PC-9 (cell line): ENCODE measurements at places on chromosomes 6 and 20. TPM values are rescaled to one million over a fixed set of nuclear protein-coding genes. Genes with fewer than 3 reads are reported as not detected.

The MACROD2 gene
- 8.5 and 11.4 TPM in 2 replicates for total RNA-seq

The SLC13A3 gene
- 6.0 and 9.1 TPM in 2 replicates for total RNA-seq

GRCh38 chr6:166553563-166554271 lies 32.8 kb downstream of the RAMACL start:
- H3K27ac ChIP-seq, result no peak overlapping the region
- no peak for DNase-seq
- H3K4me1 ChIP-seq, result peaks cover 34% of the 10 kb centered on the region
- no peaks in the 10 kb centered on the region; the same call in 1 of the 2 replicates for H3K36me3 ChIP-seq
- no peak overlapping the region for H3K4me3 ChIP-seq

DNA sequence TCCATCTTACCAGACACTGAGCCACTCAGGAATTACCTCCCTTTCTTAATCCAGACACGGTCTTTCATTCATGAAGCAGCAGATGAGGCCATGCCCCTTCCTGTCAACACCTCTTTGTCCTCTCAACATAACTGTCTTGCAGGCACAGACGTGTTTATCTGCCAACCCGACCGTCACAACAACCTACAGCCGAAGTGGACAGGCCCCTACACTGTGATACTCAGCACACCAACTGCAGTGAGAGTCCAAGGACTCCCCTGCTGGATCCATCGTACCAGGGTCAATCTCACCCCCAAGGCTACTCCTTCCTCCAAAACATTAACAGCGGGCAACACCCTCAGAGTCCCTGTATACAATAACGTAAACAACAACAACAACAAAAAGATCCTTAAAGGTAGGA lies 30.6 kb upstream of the ULBP3 start:
- H3K4me1 ChIP-seq, result no peaks in the 10 kb centered on the region
- H3K27ac ChIP-seq, result no peak overlapping the region
- DNase-seq, result no peak
- H3K36me3 ChIP-seq, result no peaks in the 10 kb centered on the region
- H3K4me3 ChIP-seq, result no peak overlapping the region

DNA sequence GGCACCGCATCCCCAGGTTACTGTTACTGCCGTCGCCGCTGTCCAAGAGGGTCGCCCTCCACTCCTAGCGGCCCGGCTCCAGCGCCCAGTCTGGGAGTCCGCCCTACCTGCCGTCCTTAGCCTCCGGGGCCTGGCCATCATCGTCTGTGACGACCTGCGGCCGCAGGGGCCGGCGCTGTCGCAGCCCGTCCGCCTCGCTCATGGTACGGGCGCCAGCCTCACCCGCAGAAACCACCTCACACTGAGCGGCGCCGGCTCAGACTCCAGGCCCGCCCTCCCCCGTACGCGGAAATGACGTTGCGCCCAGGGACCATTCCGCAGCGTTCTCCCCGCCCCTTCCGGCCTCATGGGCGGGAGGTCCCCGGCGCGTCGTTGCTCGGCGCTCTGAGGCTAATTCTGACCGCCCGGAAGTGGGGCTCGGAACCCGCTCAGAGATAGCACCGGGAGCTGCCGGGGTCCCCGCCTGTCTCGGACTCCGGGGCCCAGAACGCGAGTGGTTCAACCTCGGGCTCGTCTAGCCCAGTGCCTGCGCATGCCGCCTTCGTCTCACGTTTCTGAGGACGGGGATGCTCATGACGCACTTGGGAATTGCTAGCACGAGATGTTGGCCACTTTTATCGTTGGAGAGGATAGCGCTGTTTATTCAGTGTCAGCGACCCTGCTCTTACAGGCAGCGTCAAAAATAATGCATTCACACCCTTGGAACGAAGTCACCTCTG lies at the start of gene APMAP:
Gene APMAP, minus strand, starts transcription at position 265 of the 719 bp plus-strand sequence. Its CDS starts 63 bp downstream, at position 202.
- H3K36me3 ChIP-seq, result no peaks in the 10 kb centered on the region
- H3K4me1 ChIP-seq, result peaks cover 49% of the 10 kb centered on the region
- peak within 1 kb of the TSS; percentile 54 for H3K27ac ChIP-seq
- DNase-seq, result peak; percentile 93
- H3K27me3 ChIP-seq, result no peaks in the 10 kb centered on the region
- peak within 1 kb of the TSS; percentile 71 for H3K4me3 ChIP-seq

DNA sequence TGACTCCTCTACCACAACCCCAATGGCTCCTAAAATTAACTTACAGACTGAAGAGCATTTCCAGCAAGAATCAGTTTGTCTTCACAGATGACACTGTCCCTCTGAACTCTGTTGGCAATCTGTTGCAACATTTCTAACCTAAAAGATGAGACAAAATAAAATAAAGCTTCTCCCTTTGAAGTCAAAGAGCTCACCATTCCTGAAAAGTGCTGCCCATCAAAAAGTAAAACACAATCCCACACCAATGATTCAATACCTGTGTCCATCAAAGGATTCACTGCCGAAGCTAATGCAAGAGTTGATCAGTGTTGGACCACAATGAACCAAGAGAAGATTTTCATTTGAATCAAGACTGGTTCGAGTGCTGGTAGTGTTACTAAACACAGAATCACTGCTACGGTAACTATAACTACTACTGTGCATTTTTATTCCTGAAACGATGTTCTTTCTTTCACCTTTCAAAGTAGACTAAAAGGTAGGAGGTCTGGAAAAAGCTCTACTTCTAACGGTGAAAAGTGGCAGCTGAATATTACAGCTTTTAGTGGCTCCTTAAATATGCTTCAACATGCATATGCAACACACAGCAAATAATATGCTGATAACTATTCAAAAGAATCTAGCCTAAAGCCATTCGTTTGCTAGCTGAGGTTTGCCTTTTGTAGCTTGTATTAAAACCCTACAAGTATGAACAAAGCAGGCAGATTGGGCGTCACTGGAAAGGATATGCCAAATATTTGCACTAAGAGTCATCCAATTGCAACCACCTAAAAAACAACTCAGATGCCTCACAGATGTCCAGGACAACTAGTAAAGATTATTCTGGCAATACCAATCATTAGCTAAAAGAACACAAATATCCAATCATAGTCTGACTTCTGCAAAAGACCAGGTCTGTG lies at the start of gene DST:
Gene DST, minus strand, starts transcription at position 524 of the 896 bp plus-strand sequence.
- no peak within 1 kb of the TSS for H3K4me3 ChIP-seq
- peaks cover 11% of the 10 kb centered on the region; the same call in 1 of the 2 replicates for H3K4me1 ChIP-seq
- peak; percentile 51 for DNase-seq
- peak within 1 kb of the TSS; percentile 0; the same call in 1 of the 2 replicates for H3K27ac ChIP-seq

- H3K27ac ChIP-seq, result no peak overlapping the region
- no peaks in the 10 kb centered on the region for H3K36me3 ChIP-seq
- DNase-seq, result no peak
- no peak overlapping the region for H3K4me3 ChIP-seq
- no peaks in the 10 kb centered on the region for H3K4me1 ChIP-seq
These were observed 37.0 kb upstream of the ASCC3 start for GRCh38 chr6:100918152-100918551.
